ENCODE measurements at places on chromosomes 6 and 20.
A peak's percentile ranks its signal among the peaks of the same experiment; 100 is the strongest.

GRCh38 chr6:10219510-10219909 is 195.4 kb downstream of the TFAP2A start:
- DNase-seq, result no peak

- DNase-seq, result no peak
Observed at GRCh38 chr20:14657266-14658005, 320.0 kb upstream of the FLRT3 start.

DNA sequence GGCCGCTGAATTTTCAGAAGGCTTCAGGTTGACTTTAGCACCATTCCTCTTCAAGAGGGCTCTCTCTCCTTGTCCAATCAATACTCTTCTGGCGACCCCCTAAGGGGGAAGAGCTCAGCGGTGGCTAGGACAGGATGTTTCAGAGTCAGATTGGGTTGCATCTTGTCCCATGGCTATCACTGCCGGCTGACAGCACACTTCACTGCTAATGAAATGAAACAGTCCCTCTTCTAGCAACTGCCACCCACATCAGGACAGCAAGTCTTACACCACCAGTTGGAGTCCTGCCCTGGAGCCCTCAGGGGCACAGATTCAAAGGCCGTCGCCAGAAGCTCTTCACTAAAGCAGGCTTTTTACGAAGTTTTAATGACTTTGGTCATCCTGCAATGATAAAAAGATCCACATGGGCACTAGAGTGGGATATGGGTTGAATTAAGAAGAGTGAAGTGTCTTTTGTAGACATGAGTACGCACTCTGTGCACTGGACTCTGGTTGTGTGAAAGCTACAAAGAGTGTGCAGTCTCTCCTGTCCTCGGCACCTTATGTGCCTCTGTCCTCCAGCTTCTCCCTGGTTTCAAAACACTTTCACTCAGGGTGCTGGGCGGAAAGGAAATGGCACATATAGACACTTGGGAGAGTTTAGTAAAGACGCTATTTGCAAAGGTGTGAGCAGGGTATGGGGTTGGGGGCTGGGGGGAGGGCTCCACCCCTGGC is 66.1 kb upstream of the SLC22A16 start:
- DNase-seq, result no peak

GRCh38 chr20:56685879-56686278 is 56.8 kb downstream of the TFAP2C start:
- no peak for DNase-seq

DNA sequence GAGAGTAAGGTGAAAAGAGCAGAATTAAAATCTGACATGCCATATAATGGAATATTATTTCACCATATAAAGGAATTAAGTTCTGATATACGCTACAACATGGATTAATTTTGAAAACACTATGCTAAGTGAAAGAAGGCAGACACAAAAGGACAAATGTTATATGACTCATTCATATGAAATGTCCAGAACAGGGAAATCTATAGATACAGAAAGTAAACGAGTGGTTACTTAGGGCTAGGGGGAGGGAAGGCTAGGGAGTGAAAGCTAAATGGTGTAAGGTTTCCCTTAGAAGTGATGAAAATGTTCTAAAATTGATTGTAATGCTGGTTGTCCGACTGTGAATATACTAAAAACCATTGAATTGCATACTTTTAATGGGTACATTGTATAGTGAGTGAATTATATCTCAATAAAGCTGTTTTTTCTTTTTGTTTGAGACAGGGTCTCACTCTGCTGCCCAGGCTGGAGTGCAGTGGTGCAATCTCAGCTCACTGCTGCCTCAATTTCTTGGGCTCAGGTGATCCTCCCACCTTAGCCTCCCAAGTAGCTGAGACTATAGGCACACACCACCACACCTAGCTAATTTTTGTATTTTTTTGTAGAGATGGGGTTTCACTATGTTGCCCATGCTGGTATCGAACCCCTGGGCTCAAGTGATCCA is 8.2 kb downstream of the PRPH2 start:
- DNase-seq, result no peak

DNA sequence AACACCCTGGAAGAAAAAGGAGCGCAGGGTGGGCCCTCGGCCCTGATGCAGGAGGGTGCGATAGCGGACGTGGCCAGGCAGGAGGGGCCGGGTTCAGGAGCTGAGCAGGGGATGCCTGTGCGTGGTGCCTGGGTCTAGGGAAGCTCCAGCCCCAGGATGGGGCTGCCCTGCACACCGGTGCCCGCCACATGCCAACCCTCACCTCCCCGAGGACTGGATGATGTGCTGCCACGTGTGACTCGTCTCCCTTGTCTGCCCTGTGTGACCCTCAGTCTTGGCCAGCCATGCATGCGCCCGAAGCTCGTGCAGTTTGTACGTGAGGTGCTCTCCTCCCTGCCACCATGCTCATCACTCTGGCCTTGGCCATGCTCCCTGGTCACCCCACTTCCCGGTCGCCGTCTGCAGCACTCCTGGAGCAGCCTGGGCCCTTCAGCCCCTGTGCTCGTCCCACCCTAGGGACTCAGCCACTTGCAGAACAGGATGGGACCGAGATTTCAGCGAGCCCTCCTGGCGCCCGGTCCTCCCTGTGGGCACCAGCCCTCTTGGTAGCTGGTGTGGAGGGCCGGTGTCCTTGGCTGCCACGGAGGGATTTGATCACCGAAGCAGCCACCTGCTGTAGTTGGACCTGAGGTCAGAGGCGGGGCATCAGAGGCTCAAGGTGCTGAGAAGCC is 4.3 kb upstream of the COL20A1 start:
- no peak for DNase-seq

DNA sequence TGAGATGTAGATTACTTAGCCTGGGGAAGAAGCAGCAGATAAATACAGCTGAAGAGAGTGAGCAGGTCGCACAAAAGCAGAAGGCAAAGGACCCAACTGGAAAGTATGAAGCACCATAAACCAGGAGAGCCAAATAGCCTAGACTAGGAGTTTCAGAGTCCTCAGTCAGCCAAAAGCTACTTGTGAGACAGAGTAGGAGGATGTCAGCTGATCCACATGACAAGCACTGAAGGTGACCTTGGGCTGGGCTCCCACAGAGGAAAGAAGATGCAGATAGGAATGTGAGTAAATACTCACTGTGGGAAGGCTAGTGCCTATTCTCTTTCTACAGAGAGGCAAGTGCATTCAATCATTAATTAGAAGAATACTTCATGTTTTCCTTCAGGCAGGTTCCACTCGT is 274.0 kb upstream of the POU3F2 start:
- no peak for DNase-seq

DNA sequence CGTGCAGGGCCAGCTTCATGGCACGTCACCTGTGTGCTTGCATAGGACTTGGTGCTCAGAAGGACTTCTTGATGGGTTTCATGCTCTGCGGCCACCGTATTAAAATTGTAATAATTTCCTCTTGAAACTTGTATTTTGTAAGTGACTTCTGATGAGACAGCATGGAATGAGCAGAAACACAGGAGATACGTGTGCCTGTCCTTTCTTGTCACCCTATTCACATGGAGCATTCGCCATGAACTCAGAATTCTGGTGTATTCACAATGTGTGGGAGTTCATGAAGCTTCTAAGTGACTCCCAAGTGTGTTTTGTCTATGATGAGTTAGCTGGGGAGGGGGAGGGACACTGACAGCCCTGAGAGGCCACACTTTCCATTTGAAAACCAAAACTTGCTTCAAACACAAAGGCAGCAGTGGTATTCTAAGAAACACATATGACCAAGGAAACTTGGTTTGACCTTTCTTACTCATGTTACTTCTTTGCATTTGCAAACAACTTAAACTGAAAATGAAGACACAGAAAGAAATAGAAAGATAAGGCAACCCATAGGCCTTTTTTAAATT is 92.1 kb upstream of the NEDD9 start:
- DNase-seq, result peak; percentile 25

- no peak for DNase-seq
Observed at GRCh38 chr6:33049323-33050013, 24.0 kb downstream of the HLA-DPA1 start.

GRCh38 chr6:141359953-141360352 is 772.8 kb upstream of the GJE1 start:
- no peak for DNase-seq

DNA sequence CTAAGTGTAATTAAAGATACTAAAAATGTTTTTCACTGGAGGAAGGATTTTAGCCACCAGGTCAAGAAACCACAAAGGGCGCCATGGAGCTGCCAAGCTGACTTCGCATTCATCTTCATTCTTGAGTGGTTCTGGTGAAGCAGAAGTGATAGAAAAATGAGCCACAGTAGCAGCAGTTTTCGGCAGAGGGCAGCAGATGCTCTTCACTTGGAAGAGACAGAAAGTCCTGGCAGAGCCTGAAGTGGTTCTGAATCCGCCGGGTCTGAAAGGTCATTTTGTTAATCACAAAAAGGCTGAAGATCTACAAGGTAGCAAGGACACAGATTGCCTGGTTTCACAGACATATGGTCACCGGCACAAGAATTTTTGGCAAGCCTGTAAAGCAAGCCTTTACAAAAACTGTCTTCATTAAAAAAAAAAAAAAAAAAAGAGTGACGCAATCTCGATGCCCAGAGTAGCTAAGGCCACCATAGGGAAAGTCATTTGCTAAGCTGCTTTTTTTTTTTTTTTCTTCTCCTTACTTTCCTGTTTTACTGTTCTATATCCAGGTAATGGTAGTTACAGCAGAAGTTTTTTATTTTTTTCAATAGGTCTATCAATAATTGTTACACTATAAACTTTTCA is 345.1 kb upstream of the AGPAT4 start:
- DNase-seq, result no peak

DNA sequence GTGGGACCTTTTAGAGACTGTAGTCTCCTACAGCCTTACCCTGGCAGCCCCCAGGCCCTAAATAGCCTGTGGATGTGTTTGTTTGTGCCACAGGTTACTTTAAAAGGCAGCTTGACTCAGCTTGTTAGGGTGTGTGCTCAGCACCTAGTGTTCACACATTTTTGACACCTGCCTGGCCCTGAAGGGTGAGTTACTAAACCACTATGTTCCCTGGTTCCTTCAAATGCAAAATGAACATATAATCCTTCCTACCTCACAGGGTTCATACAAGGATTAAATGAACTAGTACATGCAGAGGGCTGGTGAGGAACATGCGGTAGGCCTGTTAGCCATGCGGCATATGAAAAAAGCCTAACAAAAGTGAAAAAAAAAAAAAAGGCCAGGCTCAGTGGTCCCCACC is 14.9 kb upstream of the TFAP2C start:
- no peak for DNase-seq

DNA sequence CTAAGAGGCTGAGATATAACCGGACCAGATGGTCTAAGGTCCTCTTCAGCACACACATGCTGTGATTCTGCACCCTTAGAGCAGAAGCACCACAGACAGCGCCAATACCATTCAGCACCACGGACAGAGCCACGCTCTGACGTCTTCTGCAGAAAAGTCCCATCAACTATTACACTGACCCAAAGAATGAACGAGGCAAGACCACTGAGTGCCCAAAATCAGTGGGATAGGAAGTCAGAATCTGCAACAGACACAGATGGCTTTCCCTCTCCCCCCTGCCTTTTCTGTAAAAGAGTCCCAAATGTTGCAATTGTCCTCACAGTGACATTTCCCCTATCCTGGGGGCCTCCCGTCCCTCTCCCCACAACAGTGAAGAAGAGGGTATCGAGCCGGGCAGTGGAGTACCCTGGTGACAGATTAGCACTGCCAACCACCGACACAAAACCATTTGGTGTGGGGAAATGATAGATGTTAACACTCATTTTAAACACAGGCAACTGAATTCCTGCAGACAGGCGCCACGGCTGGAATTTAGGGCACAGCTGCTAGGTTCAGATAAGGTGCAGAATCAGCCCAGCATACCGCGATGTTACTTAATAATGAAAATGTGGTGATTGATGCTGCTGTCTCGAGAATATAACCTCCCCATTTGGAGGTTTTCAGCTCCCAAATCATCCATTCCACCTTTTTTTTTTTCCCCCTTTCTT is 66.6 kb upstream of the CTNNBL1 start:
- peak; percentile 24 for DNase-seq

- DNase-seq, result no peak
Observed at GRCh38 chr6:142014515-142014914, 118.2 kb upstream of the GJE1 start.
